AG08395 (cell line): ENCODE measurements at places on chromosomes 12 and 14.
A peak's percentile ranks its signal among the peaks of the same experiment; 100 is the strongest.

GRCh38 chr12:28925719-28926376 is 223.2 kb upstream of the FAR2 start:
- DNase-seq: peak; percentile 83

GRCh38 chr12:50297027-50297426 is 13.7 kb upstream of the LIMA1 start:
- DNase-seq: no peak

DNA sequence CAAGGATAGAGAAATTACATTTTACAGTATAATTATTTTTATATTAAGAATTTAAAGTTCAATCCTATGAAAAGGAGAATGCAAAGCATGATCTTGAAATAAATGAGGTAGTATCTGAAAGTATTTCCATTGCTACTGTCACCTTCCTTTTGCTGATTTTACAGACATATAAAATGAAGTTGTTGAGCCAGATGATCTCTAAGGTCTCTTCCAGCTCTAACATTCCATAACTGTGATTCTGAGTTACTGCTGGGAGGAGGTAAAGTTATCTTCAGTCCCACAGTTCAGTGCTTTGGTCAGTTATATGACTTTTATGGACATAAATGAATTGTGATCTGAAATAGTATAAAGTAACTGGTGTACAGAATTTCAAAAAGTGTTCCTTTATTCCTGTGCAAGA is 52.8 kb downstream of the SLC38A6 start:
- DNase-seq: peak; percentile 7

DNA sequence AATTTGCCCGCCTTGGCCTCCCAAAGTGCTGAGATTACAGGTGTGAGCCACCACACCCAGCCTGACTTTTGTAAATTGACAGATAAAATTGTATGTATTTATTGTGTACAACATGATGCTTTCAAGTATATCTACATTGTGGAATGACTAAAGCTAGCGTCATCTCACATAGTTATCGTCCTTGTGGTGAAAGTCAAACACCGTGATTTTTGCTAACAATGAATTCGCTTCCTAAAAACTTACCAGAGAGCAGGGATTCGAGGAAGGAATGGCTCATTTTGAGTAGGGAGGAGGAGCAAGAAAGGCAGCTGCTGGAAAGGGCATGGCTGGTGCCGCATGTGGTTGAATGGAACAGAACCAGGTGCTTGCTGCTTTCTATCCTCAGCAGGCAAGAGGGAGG is 85.4 kb downstream of the LGMN start:
- no peak for DNase-seq

DNA sequence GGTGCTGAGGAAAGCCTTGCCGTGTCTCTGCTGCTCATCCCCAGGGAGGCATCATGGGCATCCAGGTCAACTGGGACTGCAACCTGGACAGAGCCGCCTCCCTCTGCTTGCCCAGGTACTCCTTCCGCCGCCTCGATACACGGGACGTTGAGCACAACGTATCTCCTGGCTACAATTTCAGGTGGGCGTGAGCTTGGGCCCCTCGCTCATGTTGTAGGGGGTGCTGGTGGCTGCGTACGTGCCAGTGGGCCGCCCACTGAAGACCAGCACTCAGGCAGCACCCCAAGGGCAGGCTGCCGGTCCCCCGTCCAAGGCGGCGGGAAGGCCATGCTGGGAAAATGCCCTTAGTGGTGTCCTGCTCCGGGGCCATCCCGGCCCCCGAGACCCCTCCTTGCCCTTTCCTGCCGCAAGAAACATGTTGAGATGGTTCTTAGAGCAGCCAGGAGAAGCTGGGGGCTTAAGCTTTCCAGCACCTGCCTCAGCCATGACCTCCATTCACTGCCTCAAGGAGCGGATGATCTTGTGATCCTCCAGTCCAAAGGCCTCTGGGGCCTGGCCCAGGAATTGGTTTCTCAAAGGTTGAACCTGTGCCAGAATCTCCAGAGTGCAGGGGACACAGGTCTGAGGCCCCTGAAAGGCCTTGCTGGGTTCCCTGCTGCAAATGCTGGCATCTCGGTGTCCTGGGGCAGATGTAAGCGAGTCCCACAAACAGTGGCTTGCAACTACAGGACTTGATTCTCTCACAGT is 19.2 kb downstream of the P2RX4 start:
- no peak for DNase-seq

GRCh38 chr14:96631621-96632362 is 129.6 kb downstream of the PAPOLA start:
- DNase-seq: no peak

DNA sequence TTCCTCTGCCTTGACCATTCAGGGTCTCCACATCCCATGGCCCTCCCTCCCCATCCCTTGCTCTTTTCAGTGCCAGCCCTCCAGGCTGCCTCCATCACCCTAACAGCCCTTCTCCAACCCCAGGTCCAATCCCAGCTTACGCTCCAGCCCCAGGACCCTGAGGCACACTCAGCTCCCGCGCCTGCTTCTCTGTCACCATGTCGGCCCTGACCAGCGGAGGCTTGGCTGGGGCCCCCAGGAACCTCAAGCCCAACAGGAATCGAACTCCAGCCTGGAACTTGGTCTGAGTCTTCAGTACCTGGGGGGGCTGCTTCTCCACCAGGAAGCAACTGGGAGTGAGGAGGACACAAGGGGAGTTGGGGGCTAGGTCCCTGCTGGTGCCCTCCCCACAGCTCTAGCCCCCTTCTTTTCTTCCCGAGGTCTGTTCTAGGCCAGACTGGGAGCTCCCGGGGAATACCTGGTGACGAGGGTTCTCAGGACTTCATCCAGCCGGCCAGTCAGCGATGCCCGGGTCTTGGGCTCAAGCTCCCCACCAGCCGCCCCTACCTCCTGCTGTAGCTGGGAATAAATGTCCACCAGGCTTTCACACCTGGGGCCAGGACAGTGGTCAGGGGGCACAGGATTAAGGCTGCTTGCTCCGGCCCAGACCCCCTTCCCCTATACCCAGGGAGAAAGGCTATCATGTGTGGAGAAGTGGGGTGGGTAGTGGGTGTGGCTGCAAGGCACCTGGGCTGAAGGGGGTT is 6.0 kb downstream of the STAT6 start:
- no peak for DNase-seq

GRCh38 chr14:99740411-99740810 is 52.8 kb upstream of the EML1 start:
- no peak for DNase-seq

GRCh38 chr12:33248364-33248763 is 191.3 kb downstream of the SYT10 start:
- DNase-seq: no peak

DNA sequence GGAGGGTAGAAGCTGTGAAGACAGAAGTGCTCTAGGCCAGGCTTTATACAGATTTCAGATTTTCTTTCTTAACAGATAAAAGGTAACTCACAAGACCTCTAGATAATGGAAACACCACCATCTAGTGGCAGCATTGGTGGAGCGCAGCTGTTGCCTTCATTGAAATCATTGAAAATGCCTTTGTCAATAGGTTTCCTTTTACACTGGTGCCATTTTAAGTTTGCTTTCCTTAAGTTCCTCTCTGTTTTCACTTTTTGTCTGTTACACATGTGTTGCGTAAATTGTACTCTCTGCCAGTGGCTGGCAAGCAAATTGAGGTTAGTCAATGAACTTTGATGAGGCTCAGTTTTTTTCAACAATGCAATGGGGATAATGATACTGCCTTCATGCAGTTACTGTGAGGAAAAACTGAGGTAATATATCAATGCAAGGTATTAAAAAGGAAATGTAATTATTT is 31.1 kb downstream of the ALDH1L2 start:
- peak; percentile 60 for DNase-seq

DNA sequence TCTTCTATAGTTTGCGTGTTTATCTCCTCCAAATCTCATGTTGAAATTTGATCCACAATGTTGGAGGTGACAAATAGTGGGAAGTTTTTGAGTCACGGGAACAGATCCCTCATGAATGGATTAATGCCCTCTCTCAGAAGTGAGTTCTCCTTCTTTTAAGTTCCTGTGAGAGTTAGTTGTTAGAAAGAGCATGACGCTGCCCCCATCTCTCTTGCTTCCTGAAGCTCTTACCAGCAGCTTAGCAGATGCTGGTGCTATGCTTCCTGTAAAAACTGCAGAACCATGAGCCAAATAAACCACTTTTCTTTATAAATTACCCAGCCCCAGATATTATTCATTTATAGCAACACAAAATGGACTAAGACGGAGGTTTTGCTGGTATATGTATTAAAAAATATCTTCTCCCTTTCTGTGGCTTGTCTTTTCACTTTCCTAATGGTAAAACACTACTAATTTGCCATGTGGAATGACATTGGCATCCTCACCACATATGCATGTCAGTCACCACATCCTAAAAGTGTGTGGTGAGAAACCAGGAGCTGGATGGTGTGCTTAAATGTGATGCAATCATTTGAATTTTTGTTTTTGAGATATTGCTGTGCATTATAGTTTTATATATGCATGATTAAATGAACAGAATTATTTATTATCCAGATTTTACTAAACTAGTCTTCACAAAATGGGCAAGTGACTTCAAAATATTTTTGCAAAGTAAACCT is 449.3 kb downstream of the ADAMTS20 start:
- no peak for DNase-seq

DNA sequence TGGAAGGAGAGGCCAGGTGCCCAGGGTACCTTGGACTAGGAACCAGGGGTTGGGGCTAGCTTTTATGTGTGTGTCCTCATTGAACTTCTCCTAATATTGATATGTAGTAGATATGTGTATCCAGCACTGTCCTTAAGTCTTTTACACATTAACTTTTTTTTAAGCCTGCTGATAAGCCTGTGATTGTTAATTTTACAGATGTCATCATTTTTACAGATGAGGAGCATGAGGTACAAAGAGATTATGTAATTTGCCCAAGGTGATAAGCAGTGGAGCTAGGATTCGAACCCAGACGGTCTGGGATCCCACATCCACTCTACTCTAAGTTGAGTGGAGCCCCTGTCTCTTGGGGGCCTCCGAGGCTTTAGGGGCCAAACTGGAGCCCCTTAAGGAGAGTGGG is 10.2 kb upstream of the NR4A1 start:
- DNase-seq: no peak

DNA sequence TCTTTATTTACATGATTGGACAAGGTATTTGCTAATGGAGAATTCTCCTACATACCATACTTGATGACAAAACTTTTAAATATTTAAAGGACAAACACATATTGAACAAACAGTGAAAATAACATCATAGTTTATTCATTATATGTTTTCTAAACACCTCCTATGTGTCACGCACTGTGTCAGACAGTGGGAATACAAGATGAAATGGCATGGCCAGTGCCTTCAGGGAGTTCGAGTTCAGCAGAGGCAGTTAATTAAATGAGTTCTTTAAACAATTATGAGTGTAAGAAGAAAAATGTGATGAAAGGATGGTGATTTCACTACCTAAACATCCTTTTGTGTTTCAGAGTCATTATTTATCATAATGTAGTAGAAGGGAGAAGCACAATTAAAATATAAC is 159.8 kb downstream of the KCNH5 start:
- DNase-seq: no peak

DNA sequence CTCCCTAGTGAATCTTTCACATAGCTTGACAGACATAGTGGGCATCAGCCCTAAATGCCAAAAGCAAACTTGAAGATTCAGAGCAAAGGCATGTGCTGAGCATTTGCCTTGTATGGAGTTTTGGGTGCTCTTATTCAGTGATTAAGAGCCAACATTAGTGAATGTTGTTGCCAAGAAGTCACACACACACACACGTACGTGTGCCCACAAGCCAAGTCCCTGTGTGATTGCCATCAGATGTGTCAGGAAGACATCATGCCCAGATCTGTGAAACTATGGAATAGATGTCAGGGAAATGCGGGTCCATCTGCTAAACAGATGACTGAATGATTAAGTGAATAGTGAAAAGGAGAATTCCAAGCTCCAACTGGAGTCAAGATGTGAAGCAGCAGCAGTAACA is 149.0 kb downstream of the AKAP6 start:
- DNase-seq: peak; percentile 60

- no peak for DNase-seq
Measured at GRCh38 chr12:131196220-131196619, 242.5 kb downstream of the ADGRD1 start.

DNA sequence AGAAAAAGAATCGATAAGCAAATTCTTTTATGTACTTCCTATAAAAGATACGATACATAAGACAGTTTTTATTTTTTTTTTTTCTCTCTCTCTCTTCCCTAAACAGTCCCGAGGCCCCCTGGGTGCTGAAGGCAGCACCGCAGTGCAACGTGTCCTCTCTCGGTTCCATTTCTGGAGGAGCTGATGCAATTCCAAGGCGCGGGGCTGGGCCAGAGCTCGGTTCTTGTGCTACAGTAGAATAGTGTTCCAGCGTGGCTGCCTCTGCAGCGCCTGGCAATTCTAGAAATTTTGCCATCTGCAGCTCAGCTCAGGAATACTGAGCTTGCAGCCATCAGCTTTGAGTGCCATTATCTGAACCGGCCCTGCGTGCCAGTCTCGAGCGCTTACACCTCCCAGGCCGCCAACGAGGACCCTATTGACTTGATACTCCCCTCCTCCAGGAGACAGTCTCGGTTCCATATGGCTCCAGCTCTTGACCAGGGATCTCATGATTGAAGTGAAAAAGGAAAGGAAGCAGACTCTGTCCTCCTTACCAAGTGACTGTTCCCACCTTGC is 630 bp downstream of the ALDH1L2 start:
- peak; percentile 63 for DNase-seq

DNA sequence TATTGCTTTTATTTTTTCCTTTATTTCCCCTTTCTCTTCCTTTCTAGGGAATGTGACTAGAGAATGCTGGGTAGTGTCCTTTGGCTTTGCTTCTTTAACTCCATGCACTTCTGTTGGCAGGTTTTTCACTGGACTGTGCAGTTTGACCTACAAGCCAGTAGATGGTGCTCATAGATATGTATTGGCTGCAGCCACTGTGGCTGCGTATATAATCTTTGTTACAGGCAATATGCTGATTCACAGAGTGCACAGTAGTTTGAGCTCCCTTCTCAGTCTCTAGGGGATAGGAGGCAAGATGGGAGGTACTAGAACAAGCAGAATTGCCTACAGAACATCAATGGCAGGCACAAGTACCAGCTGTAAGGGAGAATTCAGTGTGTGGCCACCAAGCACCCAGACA is 503.5 kb downstream of the LRFN5 start:
- DNase-seq: peak; percentile 31

DNA sequence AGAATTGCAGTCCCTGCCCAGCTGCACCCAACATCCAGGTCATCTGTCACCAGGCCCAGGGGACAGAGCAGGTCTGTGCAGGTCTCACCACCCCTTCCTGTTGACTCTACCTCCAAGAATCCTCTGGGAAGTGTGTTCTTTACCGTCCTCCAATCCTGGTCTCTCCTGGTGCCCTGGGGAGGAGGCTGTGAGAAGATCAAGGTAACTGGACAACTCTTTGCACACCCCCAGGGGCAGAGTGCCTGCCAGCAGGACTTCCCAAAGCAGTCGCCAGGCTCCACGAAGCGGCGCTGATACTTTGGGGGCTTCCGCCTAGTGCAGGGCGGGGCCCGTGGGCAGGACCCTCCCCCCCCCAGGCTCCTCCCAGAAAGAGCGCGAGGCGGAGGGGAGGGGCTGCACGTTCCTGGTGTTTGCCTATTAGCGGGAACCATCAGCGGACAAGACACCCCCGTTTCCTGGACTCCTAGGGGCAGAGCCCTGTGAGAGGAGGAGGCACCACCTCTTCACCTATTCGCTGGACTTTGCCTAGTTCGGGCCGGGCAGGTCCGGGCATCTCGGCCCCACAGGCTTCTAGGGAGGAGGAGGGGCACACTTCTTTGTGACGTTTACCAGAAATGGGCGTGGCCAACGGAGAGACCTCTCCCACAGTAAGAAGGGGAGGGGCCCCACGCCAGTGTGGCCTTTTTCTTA is 918.0 kb downstream of the AACS start:
- DNase-seq: no peak
